Right cardiac atrium (tissue), 5 donors: ENCODE measurements at places on chromosomes 7 and 10. TPM values are rescaled to one million over a fixed set of nuclear protein-coding genes. Genes with fewer than 3 reads are reported as not detected.

The STEAP4 gene
- total RNA-seq, result 48.2 TPM

The IL6 gene
- total RNA-seq, result 10.9 TPM

The FKBP6 gene
- total RNA-seq, result not detected

The LRRC4 gene
- total RNA-seq, result 13.8 TPM

The CPA4 gene
- total RNA-seq, result not detected

The RAMP3 gene
- total RNA-seq, result 37.4 TPM

The PMPCB gene
- total RNA-seq, result 58.2 TPM

The MACROH2A2 gene
- total RNA-seq, result 13.7 TPM

The SDK1 gene
- 2.4 TPM for total RNA-seq

The MICALL2 gene
- total RNA-seq, result 12.9 TPM

The GRM3 gene
- 0.49 TPM for total RNA-seq

The BMI1 gene
- total RNA-seq, result 37.5 TPM

The STAG3 gene
- total RNA-seq, result 1.1 TPM

The CPA1 gene
- total RNA-seq, result not detected

The MUC12 gene
- total RNA-seq, result not detected
